ENCODE measurements at places on chromosomes 7 and 10. TPM values are rescaled to one million over a fixed set of nuclear protein-coding genes. Genes with fewer than 3 reads are reported as not detected.

C10orf105 gene
- total RNA-seq = 0.10 TPM

LRIT1 gene
- total RNA-seq = not detected

TMEM139 gene
- total RNA-seq = 0.51 TPM

PDCD11 gene
- 36.0 TPM for total RNA-seq

PRSS2 gene
- not detected for total RNA-seq

HNRNPH3 gene
- total RNA-seq = 67.5 TPM

TMEM184A gene
- total RNA-seq = 22.1 TPM

FEZF1 gene
- total RNA-seq = not detected

RTKN2 gene
- 8.1 TPM for total RNA-seq

SFMBT2 gene
- total RNA-seq = 6.7 TPM

DOCK4 gene
- total RNA-seq = 34.9 TPM

MACC1 gene
- total RNA-seq = 6.9 TPM

TMEM248 gene
- total RNA-seq = 74.5 TPM

SSBP1 gene
- 111 TPM for total RNA-seq

VGF gene
- total RNA-seq = not detected

INPP5A gene
- 115 TPM for total RNA-seq

ZNF488 gene
- total RNA-seq = 1.4 TPM

PDE6C gene
- not detected for total RNA-seq
